ENCODE measurements at places on chromosomes 11 and 22. TPM values are rescaled to one million over a fixed set of nuclear protein-coding genes. Genes with fewer than 3 reads are reported as not detected.
A peak's percentile ranks its signal among the peaks of the same experiment; 100 is the strongest.

DNA sequence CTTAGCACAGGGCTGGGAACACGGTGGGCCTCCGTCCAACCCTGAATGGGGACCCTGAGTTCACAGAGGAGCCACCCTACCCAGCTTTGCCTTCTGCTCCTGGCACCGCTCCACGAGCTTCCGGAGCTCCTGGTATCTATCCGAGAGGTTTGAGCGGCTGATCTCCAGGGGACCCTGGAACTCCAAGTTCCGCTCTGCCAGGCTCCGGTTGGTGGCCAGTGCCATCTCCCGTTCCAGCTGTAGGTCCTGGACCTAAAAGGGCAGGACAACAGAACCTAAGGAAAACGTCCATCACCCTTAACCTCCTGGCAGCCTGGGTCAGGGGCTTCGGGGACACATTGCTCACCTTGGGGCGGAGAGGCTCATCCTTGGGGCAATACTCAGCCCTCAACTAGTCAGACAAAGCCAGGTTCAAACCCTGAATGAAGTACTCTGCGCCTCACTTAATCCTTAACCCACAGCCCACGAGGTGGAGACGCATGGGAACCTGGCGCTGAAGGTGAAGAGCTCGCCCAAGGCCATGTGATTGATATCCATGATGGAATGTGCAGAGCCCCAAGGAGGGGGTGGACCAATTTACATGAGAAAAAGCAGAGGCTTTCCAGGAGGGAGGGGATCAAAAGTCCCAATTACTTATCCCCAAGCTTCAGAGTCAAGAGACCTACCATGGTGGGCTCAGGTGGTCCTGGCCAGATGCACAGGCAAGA lies 27.1 kb downstream of the VPS37C start:
- no peak for DNase-seq

RHOD gene
- 6.6 TPM for total RNA-seq

INSC gene
- total RNA-seq: 0.87 TPM

- DNase-seq: peak; percentile 45
These were observed 94.4 kb downstream of the SCN3B start for GRCh38 chr11:123560006-123560405.

DNA sequence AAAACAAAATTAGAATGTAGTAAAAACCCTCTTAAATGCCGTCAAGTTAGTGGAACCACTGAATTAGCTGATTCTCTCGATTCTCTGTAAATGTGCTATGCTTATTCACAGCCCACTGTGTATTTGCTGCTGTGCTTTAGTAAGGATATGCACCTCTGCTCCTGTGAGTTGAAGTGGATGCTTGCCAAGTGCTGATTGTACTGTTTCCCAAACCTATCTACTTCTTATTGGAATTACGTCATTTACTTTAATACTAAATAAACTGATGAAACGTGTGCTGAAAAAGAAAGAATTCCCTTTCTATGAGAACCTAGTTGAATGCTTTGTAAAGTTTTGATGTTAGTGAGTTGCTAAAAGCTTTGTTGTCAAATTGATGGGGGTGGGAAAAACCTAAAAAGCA lies 158.4 kb downstream of the LRRC4C start:
- no peak for DNase-seq

DNA sequence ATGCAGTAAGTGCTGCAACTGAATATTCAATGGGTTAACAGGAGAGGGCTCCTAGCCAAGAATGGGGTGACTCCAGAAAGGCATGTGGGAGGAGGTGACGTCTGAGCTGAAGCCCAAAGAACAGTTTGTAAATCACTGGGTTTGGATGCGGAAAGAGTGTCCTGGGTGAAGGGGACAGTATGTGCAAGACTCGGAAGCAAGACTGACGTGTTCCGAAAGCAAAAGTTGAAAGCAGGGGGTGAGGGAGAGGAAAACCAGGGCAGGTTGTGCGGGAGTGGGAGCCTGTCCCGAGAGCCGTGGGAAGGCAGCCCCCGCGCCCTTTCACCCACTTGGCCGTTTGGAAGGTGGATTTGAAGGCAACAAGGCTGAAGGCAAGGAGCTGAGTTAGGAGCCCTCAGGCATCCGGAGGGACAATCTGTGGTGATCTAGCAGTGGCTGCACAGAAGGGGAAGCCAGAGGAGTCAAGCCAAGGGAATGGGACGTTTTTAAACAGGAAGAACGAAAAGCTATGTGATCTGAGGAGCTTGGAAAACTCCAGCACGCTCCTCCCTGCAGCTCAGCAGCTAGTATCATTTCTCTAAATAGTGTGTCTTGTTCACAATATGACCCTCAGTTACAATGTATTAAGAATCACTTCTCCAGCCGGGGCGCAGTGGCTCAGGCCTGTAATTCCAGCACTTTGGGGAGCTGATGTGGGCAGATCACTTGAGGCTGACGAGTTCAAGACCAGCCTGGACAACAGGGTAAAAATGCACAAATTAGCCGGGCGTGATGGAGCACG lies 7.7 kb downstream of the SLC25A18 start:
- no peak for DNase-seq

SLC22A9 gene
- total RNA-seq: not detected

MCHR1 gene
- 2.1 TPM for total RNA-seq

DNA sequence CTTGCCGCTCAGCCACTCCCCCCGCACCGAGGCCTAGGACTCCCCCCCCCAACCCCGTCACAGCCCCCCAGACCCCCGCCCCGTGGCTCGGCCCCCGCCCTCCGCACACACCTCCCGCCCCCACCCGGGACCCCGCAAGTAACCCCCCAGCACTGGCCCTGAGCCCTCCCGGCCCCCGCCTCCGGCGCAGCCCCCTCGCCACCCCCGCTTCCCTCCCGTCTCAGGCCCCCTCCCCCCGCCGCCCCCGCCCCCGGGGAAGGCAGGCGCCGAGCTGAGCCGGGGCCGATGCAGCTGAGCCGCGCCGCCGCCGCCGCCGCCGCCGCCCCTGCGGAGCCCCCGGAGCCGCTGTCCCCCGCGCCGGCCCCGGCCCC lies 1.5 kb downstream of the SHANK3 start:
- DNase-seq: peak; percentile 66

ADORA2A gene
- total RNA-seq: 0.51 TPM

DNA sequence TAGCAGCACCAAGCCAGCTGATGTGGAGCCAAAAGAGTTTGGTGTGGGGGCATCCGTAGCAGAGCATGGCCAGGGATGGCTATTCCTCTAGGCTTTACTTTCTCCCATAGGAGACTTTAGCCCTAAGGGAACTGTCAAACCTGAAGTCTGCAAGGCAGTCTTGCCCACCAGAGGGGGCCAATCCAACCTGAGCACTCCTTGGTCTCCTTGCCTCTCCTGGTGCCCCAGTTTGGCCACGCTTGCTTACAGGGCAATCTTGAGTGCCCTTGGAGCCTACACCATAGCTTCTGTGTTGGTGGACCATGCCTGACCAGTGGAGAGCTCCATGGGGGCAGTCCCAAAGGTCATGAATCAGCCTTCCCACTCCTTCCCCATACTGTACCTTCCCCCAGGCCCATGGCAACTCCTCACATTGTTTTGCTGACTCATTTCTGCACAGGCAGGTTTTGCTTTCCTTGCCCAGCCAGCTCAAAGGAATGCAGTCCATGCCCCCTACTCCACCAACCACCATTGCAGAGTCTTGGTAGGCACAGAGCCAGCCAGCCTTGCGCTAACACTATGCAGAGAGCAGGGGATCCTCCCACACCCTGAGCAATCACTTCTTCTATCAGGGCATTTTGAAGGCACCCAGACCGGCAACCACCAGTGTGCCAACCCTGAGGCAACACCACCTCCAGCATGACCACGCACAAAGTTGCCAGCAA lies 1421.2 kb upstream of the RAG2 start:
- DNase-seq: peak; percentile 4

APIP gene
- total RNA-seq: 28.7 TPM

TRIM22 gene
- total RNA-seq: 21.3 TPM

- DNase-seq: no peak
These were observed 42.2 kb downstream of the TMEM123 start for GRCh38 chr11:102410382-102410784.
